Pons (tissue), 1 donor: ENCODE measurements at places on chromosomes 11 and 22.

DNA sequence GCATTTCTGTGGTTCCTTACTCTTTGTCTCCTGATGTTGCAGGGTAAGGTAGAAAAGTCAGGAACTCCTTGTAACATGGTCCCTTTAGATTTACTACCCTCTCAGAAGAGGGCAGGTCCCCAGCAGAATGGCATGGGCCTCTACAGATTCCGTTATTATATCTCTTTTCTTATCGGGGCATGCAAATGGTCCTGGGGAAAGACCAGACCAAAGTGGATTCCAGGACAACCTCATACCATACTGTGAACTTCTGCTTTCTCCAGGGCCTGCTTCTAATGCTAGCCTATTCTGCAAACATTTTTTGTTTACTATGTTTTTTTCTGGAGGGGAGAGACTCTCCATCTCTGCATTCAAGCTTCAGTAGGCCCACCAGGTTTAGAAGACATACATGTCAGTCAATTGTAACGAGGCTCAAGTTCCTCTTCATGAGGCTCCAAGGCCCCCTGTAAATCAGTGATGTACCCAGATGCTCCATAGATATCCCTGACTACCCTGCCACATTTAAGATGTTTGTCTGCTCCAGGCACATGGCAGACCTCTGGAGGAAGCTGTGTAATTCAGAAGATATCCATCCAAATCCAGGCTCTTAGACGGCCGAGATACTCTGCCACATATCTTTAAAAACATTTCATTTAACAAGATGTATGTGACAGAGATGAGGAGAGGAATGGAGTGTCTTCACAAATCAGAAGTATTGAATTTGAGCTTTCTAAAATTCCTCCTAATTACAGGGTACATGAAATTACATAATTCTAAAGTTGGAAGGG lies 8.5 kb upstream of the ME3 start:
- DNase-seq = no peak

DNA sequence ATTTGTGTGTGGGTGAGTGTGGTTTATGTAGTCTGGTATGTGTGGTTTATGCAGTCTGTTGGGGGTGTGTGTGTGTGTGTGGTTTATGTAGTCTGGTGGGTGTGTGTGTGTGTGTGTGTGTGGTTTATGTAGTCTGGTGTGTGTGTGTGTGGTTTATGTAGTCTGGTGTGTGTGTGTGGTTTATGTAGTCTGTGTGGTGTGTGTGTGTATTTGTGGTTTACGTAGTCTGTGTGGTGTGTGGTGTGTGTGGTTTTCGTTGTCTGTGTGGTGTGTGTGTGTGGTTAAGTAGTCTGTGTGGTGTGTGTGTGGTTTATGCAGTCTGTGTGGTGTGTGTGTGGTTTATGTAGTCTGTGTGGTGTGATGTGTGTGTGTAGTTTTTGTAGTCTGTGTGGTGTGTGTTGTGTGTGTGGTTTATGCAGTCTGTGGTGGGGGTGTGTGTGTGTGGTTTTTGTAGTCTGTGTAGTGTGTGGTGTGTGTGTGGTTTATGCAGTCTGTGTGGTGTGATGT lies 26.2 kb upstream of the PARVG start:
- DNase-seq = no peak

DNA sequence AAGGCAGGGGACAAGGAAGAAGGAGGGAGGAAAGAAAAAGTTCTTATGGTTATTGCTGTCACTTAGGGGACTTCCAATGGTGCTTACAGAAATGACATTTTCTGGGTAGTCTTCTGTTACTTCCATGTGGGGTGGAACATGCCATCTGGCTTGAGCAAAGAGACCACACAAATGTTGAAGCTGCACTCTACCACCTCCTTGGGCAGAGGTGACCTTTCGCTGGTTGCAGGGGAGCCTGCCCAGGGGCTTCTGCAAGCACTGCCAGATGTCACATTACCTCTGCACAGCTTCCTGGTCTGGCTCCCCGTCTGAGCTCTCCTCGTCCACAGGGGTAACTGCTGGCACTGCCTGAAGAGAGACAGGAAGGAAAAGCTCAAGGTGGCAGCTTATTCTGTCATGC lies 32.6 kb upstream of the APOA1 start:
- no peak for DNase-seq

GRCh38 chr11:61429691-61430582 lies at the start of the genes CPSF7 and SDHAF2:
Gene CPSF7 (minus strand): TSS chr11:61429975. CDS start chr11:61429235, 740 bp downstream.
Gene SDHAF2 (plus strand): TSS chr11:61430124. CDS start chr11:61430147, 23 bp downstream.
- DNase-seq = peak; percentile 92

DNA sequence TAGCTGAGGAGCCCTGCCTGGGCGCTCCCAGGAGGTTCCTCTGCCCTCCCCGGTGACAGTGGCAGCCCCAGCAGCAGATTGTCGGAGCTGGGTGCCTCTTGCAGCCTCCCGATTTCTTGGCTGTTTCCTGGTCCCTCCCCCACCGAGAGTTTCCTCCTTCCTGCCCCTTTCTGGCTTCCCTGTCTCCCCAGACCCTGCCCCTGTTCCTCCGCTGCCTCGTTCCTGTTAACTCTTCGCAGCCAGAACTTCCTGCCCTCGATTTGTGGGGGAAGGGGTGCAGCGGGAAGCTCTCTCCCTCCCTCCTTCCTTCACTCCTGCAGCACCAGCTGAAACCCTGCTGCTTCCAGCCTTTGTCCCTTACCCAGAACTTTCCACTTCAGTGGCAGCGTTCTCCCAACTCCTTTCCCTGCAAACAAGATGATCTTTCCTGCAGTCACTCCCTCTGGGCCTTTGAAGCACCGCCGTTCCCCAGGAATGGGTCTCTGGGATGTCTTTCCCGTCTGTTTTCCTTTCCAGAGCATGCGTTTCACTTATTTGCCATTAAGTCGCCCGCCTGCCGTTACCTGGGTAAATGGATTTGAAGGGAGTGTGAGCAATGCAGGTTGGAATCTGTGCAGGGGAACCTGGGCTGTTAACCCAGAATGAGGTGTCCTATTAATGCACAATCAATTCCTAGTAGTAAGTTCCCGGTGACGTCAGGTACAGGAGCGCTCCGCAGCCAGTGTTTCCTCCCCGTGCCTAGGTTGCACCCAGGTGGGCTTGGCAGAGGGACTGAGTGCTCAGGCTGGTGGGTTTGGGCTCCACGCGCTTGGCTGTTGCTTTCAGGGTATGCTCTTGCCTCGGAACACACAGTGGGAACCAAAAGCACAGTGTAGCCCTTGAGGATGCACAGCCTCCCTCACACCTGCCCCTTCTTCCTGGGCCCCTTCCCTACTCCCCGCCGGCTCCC lies 4.3 kb downstream of the GRK2 start:
- no peak for DNase-seq

GRCh38 chr11:64344787-64345186 lies 4.8 kb downstream of the CCDC88B start:
- DNase-seq = no peak

DNA sequence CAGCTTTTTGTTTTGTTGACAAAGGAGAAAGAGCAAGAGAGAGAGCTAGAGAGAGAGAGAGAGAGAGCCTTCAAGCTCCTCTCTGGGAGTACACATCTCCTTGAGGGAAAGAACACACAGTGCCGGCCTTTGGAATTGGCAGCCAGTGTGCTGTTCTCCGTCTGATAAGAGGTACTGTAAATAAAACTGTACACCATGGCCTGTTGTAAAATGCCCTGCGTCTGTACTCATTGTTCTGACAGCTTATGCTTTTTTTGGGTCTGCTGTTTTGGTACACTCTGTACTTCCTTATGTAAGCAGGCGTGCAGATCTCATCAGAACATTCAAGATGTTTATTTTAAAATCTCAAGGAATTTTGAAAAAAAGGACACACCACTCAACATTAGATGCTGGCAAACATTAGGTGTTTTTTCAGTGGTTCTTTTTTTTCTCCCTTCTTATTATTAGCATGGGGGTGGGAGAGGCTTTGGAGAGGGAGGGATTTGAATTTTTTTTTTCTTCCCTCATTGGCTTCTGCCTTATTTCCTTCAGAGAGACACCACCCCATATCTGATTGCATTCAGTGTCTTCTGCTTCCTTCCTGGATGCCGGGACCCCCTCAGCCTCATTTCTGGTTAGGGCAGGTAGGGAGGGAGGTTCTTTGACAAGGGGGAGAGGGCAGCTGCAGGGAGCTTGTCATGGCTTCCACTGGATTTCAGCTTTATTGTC lies 116.8 kb upstream of the NNMT start:
- peak; percentile 72 for DNase-seq

DNA sequence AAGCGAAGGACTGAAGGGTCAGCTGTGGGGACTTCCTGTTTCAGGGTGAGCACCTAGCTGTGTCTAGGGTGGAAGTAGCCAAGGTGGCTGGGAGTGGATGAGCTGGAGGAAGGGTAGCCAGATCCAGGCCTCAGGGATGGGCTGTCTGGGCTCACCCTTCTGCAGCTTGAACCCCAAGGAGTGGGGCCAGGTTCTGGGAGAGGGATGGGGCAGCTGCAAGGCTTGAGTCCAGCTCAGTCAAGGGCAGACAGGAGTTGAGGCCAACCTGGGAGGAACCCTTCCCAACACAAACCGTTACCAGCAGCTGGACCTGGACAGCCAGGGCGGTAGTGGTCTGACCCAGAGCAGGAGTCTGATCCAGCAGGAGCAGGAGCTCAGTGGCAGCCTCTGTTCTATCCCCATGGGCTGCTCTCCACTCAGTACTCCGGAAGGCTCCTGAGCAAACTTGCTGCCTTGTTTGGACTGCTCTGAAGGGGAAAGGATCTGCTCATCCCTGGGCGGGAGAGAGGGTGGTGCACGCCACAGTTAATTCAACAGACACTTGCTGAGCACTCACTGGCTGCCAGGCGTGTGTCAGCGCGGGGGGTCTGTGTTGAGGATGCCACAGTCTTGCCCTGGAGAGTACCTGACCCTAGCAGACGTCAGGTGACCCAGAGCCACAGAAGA lies 53.8 kb upstream of the THY1 start:
- DNase-seq = no peak

GRCh38 chr11:61543606-61544306 lies 35.2 kb downstream of the LRRC10B start:
- no peak for DNase-seq

- no peak for DNase-seq
Measured at GRCh38 chr11:92702037-92702804, 267.2 kb upstream of the MTNR1B start.

- no peak for DNase-seq
Measured at GRCh38 chr11:42066113-42066512, 606.7 kb upstream of the LRRC4C start.

- peak; percentile 22 for DNase-seq
Measured at GRCh38 chr11:73597336-73597955, 466 bp downstream of the FAM168A start.

GRCh38 chr22:38397189-38398085 lies 57.6 kb downstream of the KCNJ4 start:
- no peak for DNase-seq

DNA sequence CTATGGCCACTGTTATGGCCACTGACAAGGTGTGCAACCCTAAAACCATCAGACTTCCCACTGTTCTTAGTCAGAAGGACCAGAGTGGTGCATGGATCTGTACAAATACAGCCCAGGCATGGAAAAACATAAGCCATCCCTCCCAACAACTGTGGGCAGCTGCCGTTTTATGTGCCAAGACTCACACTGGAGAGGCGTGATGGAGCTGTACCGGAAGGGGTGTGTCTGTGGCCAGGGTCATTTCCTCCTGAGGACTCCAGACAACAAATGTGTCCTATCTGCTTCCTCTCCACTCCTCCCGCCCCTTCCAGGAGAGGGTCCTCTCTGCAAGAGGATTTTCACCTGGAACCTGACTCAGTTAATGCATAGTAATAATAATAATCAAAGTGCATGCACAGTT lies 29.5 kb downstream of the KCNJ1 start:
- no peak for DNase-seq

- DNase-seq = no peak
Measured at GRCh38 chr22:21815958-21816357, 51.5 kb downstream of the MAPK1 start.

DNA sequence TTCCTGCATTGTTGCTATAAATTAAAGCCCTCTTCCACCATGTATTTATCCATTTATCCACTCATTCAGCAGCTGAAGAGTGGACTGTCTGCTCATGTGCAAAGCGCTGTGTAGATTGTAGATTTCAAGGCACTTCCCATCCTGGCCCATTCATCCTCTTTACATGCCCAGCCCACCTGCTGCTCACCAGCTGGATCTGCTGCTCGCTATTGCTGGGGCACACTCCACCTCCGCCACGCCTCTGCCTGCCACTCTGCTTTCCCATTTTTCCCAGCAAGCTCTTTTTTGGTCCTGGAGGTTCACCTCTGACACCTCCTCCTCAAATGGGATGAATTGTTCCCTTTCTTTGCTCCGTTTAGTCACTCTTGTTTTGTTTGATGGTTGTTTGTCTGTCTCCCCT lies 48.3 kb downstream of the CEP164 start:
- no peak for DNase-seq

DNA sequence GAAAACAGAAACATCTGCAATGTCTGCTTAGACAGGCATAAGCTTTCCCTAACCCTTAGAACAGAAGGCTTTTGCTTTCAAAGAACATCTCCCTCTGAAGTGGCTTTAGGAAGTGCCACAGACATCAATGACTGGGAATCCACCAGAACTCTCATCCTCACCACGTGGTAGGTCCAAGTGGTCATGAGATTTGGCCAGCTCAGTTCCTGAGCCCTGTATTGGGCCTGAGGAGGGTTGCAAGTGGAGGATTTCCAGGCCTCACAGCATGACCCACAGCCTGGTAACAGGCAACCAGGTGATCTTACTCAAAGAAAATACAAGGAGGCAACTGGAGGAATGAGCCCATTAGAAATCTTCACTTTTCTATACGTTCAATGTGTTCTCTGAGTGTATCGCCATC lies 1.6 kb downstream of the CASP1 start:
- DNase-seq = no peak

- DNase-seq = no peak
Measured at GRCh38 chr11:71356280-71356876, 91.8 kb downstream of the DHCR7 start.

DNA sequence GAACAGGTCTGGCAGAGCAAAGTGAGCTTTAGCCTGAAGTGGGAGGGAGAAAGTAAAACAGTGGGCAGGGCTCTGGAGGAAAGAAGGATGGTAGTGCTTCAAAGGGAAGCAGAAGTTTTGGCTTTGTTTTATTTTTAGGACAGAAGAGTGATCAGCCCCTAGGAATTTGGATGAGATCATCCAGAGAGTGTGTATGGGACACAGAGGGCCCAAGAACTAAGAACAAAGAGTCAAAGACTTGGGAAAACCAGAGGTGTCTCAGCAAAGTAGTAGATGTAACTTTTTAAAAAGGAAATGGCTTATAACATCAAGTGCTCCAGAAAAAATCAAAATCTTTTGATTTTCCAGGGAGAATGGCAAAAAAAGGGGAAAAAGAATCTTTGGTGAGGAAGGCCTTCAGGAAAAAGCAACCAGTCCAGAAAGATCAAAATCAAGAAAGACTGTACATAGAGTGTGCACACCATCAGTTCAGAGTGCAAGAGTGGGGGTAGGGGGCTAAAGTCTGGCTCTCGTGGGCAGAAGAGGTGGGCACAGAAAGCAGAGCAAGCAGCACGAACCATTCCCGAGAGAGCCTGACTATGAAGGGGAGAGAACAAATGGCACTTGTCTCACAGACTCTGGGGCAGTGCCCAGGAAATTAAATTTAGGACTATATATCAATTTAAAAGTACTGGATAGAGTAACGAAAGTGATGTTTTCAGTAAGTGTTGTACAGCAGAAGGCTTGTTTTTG lies 30.0 kb downstream of the MAPK1 start:
- DNase-seq = peak; percentile 22

GRCh38 chr22:26481112-26481693 lies 2.4 kb downstream of the HPS4 start:
- DNase-seq = no peak

- DNase-seq = no peak
Measured at GRCh38 chr11:12880327-12880726, 128.8 kb upstream of the RASSF10 start.
